NK-92 treated with Interleukin-12 subunit alpha and Interleukin-12 subunit beta, amount 100 ng/mL, for 24 hours (cell line): ENCODE measurements at places on chromosomes 7 and 10.

GRCh38 chr10:117005527-117006055, 604 bp upstream of the SHTN1 start:
- no peak for DNase-seq

- DNase-seq = no peak
Measured at GRCh38 chr7:86667732-86668131, 24.0 kb downstream of the GRM3 start.

- DNase-seq = no peak
Measured at GRCh38 chr10:112756235-112756527, 193.9 kb upstream of the TCF7L2 start.

DNA sequence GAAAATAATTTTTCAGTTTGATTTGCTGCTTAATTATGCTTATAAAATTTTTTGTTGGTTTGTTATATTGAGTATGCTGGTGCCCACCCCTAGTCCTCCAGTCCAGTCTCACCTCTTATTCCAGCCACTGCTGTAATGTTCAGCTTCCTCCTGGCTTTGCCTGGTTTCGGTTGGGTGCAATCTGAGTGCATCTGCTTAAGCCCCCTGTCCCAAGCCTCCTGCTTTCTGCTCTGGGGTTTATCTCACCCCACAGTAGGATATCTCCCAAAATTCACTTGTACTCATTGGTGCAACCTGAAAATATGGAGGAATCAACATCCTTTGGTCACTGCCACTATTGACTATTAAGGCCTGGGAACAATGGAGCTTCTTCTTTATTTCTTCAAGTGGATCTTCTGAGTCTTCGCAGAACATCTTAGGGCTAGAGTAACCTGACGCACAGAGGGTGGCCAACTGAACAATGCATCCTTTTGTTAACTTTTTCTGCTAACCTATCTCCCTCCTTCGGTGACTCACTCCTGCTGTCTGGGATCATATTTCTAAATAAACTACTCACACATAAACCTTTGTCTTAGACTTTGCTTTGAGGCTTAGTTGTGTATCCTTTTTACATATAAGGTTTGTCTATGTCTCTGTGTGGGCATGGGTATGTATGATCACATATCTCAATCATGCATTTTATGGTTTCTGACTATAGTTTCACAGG, 19.1 kb upstream of the SOSTDC1 start:
- DNase-seq = no peak

DNA sequence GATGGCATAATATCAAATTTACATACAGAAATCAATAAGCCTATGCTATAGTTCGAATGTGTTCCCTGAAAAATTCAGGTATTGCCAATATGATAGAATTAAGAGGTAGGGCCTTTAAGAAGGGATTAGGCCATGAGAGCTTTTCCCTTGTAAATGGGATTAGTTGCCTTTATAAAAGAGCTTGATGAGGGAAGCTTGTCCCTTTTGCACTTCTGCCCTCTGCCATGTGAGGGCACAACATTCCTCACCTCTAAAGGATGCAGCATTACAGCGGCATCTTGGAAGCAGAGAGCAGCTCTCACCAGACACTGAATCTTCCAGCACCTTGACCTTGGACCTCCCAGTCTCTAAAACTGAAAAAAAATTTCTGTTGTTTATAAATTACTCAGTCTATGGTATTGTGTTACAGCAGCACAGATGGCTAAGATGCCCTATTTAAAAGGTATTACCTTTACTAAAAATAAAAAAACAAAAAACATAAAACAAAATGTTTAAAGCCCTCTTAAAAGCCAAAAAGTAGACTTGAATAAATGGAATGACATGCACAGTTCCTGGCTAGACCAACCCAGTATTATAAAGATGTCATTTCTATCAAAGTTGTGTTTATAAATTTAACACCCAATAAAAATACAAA, 909.6 kb downstream of the REEP3 start:
- DNase-seq = no peak

- DNase-seq = no peak
Measured at GRCh38 chr7:110850224-110850623, 240.7 kb upstream of the LRRN3 start.
